Suprapubic skin (tissue), 4 donors: ENCODE measurements at places on chromosomes 6 and 20. TPM values are rescaled to one million over a fixed set of nuclear protein-coding genes. Genes with fewer than 3 reads are reported as not detected.
A peak's percentile ranks its signal among the peaks of the same experiment; 100 is the strongest.

DNA sequence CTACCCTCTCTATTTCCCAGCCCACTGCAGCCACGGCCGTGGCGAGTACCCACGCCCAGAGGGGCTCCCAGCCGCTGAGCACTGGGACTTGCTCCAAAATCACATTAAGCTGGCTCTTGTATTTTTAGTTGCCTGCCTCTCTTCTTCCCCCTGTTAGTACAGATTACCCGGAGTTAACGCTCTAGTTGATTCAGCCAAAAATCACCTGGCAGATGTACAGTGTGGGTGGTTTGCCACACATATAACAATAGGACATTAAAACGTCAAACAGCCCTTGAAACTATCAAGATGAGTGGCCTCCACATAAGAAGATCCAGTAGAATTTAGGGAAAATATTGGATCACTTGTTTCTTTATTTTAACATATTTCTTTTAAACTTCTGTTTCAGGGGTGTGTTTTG lies 268.8 kb upstream of the PRDM1 start:
- no peak for DNase-seq

- no peak for DNase-seq
Observed at GRCh38 chr6:33886673-33887144, 82.9 kb upstream of the MLN start.

- no peak for DNase-seq
Observed at GRCh38 chr6:138328210-138328609, 49.5 kb upstream of the SMIM28 start.

DNA sequence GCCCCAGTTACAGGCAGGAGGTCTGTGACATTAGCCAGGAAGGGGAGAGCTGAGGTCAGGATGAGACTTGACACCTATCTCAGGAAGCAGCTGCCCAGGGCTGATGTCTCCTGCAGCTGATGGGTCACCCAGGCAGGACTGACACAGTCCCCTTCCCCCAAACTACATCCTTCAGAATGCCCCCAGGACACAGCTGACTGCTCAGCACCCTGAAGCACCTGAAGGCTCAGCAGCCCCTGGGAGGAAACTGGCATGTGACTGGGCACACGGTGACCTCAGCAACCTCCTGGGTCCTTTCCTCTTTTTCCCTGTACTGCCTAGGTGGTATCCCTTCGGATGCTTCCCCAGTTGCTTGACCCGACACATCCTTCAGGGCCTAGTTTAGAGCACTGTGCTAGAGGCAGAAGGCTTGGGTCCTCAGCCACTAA lies 1.9 kb downstream of the SDC4 start:
- no peak for DNase-seq

DNA sequence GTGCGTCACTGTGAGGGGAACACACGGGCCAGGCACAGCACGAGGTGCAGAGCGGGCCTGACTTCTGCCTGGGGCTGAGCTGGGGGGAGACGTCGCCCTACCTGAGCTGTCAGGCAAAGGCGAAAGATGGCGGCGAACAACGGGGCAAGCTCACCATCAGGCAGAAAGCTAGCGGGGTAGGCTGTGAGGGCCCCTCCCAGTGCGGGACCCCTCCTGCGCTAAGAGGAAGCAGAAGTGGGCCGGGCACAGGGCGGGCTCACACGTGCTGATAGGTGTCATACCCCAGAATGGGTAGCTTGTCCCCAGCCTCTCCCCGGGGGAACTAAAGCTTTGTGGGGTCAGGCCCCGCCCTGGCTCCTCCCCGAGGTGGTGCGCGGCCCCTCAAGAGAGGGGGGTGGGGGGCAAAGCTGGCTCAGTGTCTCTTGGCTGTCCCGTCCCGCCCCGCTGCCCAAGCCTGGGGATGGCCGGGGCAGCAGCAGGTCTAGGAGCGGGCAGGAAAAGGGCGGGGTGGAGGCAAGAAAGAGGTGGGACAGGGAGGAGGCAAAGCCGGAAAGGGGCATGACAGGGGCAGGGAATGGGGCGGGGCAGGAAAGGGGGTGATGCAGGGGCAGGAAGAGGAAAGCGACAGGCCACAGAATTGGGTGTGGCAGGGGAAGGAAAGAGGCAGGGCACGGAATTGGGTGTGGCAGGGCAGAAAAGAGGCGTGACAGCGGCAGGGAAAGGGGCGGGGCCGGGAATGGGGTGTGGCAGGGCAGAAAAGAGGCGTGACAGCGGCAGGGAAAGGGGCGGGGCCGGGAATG lies 14.7 kb downstream of the UCKL1 start:
- peak; percentile 91 for DNase-seq

- DNase-seq: no peak
Observed at GRCh38 chr6:133707456-133707855, 181.5 kb upstream of the TCF21 start.

DNA sequence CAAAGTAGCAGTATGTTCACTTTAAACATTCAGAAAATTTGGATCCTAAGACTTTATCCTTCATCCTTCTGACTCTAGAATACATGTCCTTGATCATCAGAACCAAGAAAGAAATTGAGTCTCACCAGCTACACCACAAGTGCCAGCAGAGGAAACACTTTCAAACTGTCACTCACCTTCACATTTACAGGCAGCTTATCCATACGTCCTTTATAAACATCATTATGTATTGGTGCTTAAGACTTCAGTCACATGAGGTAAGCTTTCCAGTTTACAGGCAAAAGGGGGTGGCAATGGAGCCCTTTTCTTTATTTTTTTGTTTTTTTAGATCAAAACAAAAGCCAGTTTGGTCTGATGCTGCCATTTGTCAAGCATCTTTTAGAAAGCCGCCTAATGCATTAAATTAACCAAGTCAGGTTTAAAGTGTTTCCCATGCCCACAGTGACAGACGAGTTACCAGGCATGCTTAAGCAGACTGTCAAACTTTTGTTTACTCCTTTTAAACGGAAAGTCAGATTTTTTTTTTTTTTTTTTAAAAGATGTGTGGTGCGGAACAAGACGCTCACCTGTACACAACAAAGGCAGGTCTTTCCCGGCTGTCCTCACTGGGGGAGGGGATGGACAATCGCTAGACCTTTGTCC lies 952 bp upstream of the BRPF3 start:
- DNase-seq: no peak

GRCh38 chr20:48295966-48296421 lies 510.7 kb upstream of the SULF2 start:
- DNase-seq: no peak

GRCh38 chr20:24622856-24623255 lies 153.4 kb downstream of the SYNDIG1 start:
- DNase-seq: no peak

The TJAP1 gene
- total RNA-seq: 32.4 TPM
